Transverse colon (tissue), 4 donors: ENCODE measurements at places on chromosomes 4 and X. TPM values are rescaled to one million over a fixed set of nuclear protein-coding genes. Genes with fewer than 3 reads are reported as not detected.

MXRA5 gene
- 0.75 TPM for total RNA-seq

FAM47A gene
- total RNA-seq, result not detected

MAGEB18 gene
- total RNA-seq, result not detected

LPAR4 gene
- not detected for total RNA-seq

VEGFC gene
- total RNA-seq, result 1.2 TPM

TMEM128 gene
- 22.0 TPM for total RNA-seq

PUDP gene
- 31.9 TPM for total RNA-seq

DNA sequence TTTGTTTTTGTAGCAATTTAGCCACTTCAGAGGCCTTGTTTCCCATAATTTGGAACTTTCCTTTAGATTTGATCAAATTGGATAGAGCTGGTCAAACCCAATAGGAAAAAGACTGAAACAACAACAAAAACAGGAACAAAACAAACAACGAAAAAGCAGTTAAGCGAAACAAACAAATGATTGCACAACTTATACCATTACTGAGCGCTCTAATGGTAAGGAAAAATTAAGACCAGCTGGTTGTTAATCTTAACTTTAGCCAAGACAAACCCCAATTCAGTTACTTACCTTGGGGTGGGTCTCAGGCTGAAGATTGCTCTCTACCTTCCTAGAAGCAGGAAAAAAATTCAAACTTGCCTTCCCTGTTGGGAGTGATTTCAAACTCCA is 38.3 kb downstream of the SPCS3 start:
- DNase-seq, result no peak

DNA sequence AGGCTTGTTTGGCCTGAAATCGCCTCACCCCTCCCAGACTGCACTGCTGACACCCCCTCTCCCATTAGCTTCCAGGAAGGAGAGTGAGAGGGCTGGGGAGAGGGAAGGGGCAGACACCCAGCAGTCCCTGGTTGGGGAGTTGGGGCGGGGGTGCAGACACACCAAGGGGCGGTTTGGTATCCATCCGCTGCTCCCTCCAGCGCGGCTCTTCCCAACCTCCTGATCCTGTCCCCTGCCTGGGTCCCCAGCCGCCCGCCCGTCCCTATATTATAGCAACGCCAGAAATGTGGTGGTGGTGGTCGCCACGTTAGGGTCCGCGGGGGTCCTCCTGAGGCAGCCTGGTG is 24.9 kb downstream of the GPRASP3 start:
- DNase-seq, result no peak

DNA sequence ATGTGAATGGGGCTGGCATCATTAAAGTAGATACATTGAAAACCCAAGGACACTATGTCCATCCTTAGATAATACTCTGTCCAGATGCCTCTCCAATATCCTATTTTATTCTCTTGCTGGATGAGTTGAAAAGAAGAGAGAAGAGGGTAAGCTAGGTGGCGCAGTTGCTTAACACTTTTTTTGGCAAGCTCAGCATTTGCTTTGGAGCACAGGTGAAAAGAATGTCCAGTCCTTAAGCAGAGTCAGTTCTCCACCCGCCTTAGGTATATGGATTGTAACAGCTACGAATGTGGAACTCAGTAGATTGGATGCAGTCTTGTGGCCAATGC is 208.4 kb downstream of the NWD2 start:
- peak; percentile 75 for DNase-seq

GRCh38 chr4:115965588-115965987 is 852.2 kb upstream of the NDST4 start:
- no peak for DNase-seq

DNA sequence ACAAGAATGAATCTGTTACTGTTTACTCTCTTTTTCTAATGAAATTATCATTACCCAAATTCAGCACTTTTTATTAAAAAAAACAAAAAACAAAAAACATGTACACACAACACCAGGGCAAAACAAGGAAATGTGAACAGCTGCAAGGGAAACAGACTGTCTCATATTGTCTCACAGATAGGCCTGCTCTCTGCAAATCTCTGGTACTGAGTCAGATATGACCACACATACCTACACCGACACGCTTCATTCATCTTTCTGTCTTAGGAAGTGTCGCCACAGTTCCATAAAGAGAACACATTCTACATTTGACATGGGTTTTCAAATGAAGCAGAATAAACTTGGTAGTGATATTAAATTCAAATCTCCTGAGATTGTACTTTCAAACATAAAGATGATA is 92.2 kb upstream of the GPR34 start:
- no peak for DNase-seq

GRCh38 chr4:102758241-102759160 is 2.3 kb downstream of the MANBA start:
- DNase-seq, result no peak

GRCh38 chr4:34158878-34159277 is 2085.4 kb downstream of the ARAP2 start:
- no peak for DNase-seq

DNA sequence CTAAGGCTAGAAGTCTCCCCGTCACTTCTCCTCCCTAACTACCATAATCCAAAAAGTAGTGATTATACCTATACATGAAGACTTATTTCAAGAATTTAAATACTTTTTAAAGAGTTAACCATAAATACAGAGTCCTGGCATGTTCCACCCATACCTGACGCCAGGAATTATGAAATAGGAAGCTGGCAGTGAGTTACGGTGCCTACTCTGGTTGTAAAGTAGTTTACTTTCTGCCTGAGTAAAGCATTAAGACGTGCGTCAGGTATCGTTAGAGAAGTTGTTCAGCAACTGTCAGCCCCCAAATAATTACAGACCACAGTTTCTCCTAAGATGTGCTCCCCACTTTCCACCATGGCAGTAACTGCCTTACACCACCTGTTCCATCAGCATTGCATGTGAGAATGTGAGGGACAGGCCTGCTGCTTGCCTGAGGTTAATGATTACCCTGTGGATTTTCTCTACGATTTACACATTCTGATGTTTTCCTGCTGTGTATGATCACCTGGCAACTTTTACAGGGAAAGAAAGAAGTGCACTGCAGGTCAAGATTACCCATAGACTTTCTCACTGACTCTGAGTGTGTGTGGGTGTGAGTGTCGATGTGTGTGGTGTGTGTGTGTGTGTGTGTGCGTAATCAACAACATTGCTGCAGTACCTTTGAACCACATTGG is 92.3 kb upstream of the SLC7A11 start:
- peak; percentile 46 for DNase-seq

DNA sequence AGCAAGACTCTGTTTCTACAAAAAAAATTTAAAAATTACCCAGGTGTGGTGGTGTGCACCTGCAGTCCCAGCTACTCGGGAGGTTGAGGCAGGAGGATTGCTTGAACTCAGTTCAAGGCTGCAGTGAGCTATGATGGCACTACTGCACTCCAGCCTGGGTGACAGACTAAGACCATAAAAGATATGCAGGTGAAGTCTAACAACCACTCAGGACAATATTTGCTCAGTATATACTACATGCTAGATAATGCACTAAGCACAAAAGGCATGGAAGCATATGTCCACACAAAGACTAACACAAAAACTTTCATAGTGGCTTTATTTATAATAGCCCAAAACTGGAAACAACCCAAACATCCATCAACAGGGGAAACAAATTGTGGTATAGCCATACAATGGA is 57.7 kb upstream of the TXK start:
- DNase-seq, result no peak

- DNase-seq, result no peak
These were observed 20.6 kb downstream of the MAGEC1 start for GRCh38 chrX:141924293-141924692.

- no peak for DNase-seq
These were observed 294.3 kb downstream of the GUCY2F start for GRCh38 chrX:109187473-109188168.
